ENCODE measurements at places on chromosomes 2 and 18.

GRCh38 chr2:105364436-105365139, 27.2 kb downstream of the C2orf49 start:
- no peak for DNase-seq

GRCh38 chr2:197140045-197140444, 170.5 kb downstream of the ANKRD44 start:
- DNase-seq, result no peak

DNA sequence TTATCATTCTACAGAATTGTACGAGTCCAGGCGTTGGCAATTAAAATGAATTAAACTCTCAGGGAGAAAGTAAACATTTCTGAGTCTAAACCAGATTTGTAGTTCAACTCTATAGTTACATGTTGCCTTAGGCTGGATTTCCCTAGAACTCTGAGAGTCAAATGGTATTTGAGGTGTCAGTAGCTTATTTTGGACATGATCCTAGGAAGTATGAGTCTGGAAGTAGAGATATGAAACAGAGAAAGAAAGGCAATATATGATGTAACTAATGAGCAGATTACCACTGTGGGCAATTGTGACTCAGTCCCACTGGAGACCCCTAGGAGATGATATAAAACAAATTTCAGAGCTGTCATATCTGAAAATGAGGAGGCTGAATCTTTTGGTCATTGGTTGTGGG, 199.1 kb upstream of the UBE2E3 start:
- DNase-seq, result no peak

- DNase-seq, result no peak
Measured at GRCh38 chr18:36818652-36819051, 10.2 kb downstream of the TPGS2 start.

DNA sequence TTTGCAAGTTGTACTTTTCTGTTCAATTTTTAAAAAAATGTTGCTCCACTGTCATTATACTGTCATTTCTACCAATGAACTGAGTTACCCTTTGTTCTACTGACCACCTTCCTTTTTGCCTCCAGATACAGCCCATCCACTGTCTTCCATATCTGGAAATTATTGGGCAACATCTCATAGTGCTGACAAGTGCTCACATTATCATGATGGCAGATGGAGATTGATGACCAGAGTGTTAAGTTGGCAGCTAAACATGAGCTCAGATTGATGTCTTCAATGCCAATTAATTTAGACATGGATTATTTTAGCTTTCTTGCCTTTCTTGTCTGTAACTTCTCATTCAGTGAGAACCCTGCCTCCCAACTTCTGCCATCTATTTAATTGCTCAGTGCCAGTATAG, 76.6 kb downstream of the KIAA1328 start:
- DNase-seq, result no peak

DNA sequence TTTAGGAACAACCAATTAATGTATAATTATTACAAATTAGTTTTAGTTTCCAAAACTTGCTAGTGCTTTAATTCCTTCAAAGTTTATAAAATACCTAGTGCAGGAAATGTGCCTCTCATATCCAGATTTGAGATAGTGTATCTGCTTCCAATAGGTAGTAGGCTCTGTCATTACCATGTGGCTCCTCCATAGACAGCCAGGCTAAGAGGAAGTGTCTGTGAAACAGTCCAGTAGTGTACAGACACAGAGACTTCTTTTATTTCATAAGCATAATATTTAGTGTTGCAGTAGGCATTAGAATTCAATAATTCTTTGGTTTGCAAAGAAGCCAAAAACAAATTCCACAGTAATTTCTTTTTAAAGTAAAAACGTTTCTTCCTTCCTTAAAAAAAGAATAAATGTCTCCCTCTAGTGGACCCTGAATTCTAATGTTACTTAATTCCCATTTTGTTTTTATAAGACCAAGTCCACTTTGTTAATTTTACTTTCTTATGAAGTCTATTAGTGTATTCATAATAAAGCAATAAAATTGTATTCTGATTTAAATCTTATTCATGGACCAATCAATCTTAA, 101.2 kb downstream of the NEB start:
- no peak for DNase-seq

DNA sequence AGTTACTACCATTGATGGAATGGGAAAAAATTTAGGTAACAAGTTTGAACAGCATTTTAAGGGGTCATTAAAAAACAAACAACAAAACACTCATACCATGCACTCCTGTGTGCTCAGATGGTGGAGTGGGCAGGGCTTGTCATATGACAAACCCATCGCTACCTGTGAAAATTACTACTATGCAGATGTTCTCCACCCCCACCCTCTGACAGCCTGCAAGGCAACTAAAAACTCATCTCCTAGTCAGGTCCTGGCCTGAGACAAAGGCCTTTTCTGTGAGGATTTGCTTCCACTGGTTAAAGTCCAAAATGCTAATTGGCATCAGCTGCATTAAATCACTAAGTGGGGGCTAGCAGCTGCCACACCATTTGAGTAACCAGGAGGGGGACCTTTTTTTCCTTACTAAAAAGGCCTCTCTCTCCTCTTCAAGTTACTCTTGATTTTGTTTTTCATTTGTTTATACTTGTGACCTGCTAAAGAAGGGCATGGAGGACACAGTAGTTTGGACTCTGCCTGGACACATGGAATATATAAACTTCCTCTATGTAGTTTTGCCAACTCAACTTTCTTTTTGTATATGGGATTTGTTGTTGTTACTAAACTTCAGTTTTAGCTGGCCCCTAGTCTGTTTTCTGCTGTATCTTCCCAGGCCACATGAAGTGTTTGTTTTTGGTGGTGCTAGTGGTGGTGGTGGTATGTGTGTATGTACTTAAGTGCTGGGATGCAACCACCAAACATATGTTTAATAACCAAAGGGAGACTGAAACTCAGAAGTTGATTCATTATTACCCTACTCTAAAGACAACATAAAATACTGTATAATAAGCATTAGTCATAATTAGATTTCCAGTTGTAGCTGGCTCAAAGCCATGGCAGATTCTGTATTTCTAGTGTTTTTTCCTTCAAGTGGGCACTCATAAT, 121.3 kb downstream of the MAP4K4 start:
- no peak for DNase-seq

- no peak for DNase-seq
Measured at GRCh38 chr18:13808294-13809042, 15.5 kb upstream of the MC5R start.

DNA sequence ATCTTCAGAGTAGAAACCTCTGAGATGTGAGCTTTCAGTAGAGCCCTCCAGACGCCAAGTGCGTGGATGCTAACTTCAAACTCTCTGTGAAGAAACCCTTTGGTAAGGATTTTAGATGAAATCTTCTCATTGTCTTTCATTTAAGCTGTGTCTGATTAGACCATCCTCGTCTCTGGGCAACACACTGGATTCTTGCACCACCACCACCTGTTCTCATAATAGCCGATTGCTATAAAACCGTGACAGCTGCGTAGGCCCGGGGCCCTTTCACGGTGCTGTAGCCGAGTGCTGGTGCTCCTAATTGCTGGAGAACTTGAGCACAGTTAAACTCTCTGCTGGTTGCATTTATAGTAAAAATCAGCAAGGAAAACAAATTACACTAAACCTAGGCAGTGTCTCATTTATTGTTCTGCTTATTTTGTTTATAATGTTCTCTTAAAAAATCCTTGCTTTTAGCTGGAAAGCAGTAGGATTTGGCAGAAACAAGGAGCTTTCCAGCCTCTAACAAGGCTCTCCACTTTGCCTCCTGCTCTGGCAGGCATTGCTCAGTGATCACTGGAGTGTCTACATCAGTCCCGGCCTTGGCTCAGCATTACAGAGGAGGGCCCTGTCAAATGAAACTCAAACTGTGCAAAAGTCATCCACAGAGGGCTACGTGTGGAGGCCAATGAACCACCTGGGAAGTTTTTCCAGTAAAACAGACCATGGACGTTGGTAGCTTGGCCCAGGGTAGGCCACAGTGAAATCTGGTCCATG, 40.9 kb upstream of the MBP start:
- no peak for DNase-seq

GRCh38 chr2:127177617-127178263, 42.4 kb downstream of the CYP27C1 start:
- no peak for DNase-seq

Data from NCI-H1417 treated with DMSO at 0.1 percent for 48 hours (cell line).